Stimulated activated memory B cell treated with anti-CD40 and anti-IgM and Interleukin-4, amounts not matched to agents 10 μg/mL and 1 μg/mL and 100 μg/mL, for 72 hours (primary cell): ENCODE measurements at places on chromosomes 5 and 9.

DNA sequence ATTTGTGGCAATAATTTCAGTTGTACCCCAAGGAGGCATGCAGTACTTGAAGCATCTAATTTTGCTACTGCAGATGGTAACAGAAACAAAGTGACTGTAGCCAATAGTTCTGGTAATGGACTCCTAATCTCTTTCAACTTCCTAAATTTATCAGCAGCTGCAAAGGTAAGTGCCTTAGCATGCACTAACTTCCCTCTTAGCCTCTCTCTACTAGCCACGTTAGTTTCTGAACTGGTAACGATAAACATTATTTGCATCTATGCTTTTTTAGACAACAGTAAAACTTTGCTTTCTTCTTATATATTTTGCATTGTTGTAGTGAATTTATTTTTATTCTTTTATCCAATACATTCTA, 6.2 kb upstream of the CKS2 start:
- peak; percentile 58 for ATAC-seq

DNA sequence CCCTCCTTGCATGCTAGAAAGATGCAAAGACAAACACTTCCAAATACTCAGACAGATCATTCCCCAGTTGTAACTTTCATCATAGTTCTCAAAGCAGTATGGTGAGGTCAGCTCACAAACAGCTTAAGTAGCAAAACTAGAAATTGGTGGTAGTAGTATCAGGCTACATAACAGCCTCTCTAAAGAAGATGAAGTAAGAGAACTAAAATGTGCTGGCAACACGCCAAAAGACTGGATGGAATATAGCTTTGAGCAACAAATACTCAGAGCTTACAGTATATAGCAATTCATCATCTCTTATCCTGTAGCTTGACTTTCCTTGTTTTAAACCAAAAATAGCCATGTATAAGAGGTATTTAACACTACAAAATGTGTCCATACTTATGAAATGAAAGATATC, 7.5 kb downstream of the PFDN1 start:
- no peak for ATAC-seq

DNA sequence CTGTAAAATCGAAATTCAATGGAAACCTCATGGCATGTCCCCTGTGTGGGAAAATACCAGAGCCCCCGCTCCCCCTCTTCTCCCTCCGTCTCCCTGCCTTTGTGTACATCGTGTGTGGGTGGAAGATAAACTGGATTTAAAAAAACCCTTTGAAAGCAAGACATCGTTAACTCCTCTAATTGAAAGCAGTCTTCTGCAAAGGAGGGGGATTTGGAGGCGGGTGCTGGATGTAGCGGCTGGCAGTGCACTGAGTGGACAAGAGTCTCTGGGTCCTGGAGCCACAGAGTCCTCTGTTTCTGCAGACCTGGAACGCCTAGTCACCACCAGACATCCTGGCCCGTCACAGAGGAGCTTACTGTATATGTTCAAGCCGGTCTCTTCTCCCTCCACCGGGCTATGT, 169.4 kb downstream of the PAPPA start:
- ATAC-seq: no peak

DNA sequence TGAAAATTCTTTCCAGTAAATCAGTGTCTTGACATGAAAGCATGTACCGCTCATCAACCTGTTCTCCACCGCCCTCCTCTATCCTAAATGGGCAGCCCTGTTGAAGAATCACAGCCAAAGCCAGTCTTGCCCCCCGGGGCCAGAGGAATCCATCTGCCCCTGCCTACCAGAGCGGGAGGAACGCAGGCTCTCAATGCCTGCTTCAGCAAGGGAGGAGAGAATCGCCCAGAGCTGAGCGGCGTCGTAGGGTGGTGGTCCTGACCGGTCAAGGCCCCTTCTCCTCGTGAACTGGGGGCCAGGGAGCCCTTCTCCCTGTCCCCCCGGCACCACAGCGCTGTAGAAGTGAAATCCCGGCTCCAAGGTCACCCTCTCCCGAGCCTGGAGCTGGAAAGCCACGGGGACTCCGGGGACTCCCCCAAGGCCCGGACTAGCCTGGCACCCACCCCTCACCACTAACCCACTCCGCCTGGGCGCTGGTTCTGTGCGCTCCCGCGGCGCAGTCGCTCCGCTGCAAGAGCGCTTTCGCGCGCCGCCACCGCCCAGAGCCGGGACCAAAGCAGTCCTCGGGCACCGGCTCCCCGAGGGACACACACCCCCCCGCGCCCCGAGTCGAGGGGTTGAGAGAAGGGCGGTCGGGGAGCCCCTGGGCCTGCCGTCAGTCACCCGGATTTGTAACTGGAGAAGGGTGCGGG, 718 bp upstream of the TMEM215 start:
- peak; percentile 13 for ATAC-seq

- ATAC-seq: no peak
Observed at GRCh38 chr5:131532031-131532640, 102.9 kb downstream of the RAPGEF6 start.

DNA sequence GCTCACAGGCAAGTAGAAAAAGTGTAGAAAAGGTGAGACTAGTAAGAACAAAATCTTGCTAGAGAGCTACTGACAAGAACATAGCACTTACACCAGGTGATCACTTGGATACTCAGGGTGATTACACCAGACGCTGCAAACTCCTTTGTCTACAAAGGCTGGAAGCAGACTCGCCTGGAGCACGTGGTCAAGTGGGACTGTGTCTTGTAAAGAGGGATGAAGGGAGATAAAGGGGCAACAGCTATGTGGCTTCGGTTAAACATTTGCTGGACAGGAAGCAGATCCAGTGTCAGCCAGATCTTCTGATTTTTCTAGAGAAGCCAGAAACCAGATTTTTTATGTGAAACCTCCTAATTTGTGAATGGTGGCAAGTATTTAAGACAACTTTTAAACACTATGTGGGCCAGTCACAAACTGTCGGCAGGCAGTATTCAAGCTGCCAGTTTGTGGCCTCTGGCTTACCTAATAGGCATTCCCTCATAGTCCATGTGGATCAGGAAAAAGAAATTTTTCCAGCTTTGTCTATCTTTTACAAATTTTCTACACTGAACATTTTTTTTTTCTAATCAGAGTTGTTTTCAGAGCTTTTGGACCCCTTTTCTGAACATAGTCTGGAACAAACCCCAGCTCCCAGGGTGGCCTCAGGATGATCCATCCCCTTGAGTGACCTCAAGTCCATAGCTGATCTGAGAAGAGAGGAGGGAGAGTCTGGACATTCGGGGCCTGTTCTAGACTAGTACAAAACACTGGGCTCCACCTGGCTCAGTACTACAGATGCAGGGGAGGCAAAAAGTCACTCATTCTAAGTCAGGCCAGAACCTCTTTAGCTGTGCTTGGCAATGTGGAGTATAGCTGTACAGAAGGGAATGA, 262.9 kb downstream of the ARRDC3 start:
- no peak for ATAC-seq

DNA sequence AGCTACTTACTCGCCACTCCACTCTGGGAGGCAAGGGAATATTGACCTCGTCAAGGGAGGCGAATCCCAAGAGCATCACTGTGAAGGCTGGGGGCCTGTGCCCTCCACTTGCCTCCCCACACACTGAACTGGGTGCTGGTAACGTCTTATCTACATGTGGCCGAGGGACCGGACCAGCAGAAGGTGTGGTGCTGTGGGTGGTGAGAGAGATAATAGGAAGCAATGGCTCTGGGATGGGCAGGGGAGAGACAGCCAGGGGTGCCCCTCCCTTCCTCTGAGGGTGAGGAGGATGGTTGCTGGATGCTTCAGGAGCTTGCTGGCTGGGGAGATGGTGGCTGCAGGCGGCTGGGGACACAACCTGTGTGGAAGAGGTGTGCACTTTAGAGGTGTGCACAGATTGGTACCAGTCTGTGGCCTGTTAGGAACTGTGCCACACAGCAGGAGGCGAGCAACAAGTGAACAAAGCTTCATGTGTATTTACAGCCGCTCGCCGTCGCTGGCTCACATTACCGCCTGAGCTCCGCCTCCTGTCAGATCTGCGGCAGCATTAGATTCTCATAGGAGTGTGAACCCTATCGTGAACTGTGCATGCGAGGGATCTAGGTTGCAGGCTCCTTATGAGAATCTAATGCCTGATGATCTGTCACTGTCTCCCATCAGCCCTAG, 100.3 kb downstream of the ENTREP1 start:
- no peak for ATAC-seq

- ATAC-seq: no peak
Observed at GRCh38 chr5:52668544-52669185, 119.1 kb upstream of the ITGA1 start.

DNA sequence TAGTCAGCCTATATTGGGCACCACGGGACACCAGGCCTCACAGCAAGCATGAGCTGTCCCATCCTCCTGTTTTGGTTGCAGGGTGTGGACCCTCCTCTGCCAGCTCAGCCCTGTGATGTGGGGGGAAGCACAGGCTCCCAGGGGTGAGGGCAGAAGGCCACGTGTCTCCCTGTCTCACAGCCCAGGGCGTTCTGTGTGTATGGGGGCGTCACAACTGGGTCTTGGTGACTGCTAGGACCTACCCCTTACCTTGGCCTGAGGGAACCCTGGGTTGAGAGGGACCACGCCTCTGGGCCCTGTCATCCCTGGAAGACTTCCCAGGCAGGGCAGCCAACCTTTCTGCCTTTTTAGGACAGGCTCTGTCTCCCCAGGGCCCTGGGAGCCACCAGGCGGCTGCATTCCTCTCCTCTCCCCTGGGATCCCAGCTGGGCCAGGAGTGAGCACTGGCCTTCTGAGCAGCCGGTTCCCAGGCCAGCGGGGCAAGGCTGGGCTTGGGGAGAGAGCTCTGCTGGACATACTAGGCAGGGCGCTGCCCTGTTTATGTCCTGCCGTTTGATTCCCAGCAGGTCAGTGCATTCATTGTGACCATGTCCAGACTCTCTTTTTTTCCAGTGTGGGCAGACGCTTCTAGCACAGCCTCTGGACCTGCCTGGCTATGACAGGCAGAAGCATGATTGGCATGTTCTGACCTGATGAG, 97.4 kb downstream of the DAB2IP start:
- ATAC-seq: no peak

DNA sequence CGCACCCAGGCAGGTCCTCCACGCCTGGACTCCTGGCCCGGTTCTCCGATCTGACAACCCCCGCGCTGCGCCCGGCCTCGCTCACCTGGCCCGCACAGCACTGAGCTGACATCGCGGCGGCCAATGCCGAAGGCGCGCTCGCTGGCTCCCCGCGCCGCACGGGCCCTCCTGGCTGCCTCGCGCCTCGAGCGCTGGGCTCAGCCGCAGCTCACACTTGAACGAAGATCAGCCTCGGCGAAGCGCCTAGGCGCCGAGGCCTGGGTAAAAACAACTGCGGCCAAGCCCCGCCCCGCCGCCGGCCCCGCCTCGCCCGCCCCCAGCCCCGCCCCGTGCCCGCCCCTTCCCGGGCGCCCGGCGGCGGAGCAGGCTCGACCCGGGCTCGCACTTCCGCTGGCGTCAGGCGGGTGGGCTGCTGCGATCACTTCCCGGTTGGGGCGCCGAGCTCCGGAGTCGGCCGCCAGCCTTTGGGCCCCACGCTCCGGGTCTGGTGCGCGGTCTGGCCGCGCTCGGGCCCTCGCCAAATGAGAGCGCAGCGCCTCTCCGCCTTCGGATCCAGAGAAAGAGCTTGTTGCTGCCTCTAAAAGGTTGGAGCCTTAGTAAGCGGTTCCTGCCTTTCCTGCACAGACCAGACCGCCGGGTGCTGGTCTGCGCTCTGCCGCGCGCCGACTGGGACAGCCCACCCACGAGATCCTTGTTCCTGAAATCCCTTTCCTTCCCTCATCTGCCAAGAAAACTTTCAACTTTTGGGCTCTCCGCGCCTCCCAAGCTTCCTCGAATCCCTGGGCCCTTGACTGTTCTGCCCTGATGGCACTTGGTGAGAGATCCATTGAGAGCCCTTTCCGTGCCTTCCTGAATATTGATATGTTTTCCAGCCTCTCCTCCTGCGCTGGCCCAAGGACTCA, at the start of gene SERINC5:
TSS of gene SERINC5 (minus strand) at position 238 of the 902 bp plus-strand sequence. CDS start at position 112, 126 bp downstream.
- ATAC-seq: peak; percentile 93

- ATAC-seq: no peak
Observed at GRCh38 chr5:62708481-62709325, 130.1 kb downstream of the LRRC70 start.

- ATAC-seq: no peak
Observed at GRCh38 chr9:112422417-112423148, 42.7 kb downstream of the HSDL2 start.

DNA sequence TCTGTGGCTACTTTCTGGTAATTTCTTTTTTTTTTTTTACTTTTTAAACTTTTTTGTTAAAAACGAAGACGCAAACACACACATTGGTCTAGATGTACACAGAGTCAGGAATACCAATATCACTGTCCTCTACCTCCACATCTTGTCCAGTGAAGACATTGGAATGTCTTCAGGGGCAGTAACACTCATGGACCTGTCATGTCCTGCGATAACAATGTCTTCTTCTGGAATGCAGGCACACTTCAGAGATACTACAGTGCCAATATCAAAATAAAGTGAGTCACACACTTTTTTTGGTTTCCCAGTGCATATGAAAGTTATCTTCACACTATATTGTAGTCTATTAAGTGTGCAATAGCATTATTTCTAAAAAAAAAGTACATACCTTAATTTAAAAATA, 175.9 kb downstream of the ARRDC3 start:
- ATAC-seq: no peak

DNA sequence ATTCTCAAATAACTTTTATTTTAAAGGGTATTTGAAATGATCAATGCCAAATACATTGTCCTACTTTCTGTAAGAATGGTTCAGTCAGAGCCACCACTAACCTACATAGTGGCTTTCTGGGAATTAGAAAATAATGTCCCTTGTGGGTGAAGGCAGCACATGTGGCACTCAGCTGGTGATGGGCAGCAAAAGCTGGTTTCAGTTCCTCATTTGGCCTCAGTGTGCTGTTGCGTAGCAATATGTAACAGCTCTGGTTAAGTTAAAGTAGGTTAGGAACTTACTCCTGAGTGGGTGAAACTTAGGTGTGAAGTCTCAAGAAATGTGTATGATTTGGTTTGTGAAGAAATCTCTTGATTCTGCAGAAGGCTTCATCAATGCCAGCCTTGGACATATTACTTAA, 99.6 kb upstream of the SPEF2 start:
- peak; percentile 41 for ATAC-seq

- ATAC-seq: no peak
Observed at GRCh38 chr5:157506066-157506590, 46.1 kb downstream of the NIPAL4 start.

- no peak for ATAC-seq
Observed at GRCh38 chr9:83722726-83723495, 15.2 kb upstream of the UBQLN1 start.

DNA sequence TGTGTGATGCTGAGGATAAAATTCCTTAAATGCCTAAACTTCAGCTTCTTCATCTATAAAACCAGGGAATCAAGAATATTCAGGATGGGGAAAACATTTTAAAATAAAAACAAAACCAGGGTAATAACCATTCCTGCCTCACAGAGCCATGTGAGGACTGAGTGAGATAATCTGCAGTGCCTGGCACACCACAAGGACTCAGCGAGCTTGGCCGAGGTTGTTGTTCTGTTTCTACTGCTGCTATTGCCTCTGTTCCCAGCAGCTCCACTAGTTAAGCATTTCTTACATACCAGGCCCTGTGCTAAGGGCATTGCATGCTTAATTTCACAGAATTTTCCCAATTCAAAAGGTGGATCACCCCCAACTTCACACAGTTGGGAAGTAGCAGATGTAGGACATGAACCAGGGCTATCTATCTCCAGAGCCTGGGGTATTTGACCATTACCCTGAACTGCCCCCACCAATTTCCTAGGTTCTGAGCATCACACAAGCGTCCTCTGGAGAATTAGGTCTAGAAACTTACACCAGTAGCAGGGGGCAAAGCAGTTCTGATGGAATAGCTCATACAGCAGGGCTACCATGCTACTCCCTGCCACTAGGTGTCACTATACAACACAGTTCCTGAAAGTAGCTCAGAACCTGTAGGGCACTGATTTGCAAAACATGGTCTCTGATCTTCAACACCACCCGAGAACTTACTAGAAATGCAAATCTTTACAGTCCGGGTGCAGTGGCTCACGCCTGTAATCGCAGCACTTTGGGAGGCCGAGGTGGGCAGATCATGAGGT, 74.3 kb downstream of the LRSAM1 start:
- ATAC-seq: no peak
